ENCODE measurements at places on chromosomes 5 and 9.

GRCh38 chr5:14129123-14129522, 14.0 kb upstream of the TRIO start:
- DNase-seq: no peak

- DNase-seq: no peak
Observed at GRCh38 chr5:96730586-96730985, 68.4 kb downstream of the CAST start.

GRCh38 chr5:129902816-129903215, 1.4 kb upstream of the CHSY3 start:
- no peak for DNase-seq

DNA sequence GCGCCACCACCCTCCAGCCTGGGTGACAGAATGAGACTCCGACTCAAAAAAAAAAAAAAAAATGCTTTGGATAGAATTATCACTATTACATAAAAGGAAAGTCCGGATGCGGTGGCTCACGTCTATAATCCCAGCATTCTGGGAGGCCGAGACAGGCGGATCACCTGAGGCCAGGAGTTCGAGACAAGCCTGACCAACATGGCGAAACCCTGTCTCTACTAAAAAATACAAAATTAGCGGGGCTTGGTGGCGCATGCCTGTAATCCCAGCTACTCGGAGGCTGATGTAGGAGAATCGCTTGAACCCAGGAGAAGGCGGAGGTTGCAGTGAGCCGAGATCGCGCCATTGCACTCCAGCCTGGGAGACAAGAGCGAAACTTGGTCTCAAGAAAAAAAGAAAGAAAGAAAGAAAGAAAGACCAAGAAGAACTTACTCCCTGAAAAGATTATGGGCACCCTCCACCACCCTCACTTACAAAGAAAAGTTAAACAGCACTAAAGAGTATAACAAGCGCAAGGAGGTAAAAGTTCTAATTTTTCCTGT, 17.8 kb downstream of the CDKN2A start:
- no peak for DNase-seq

- DNase-seq: no peak
Observed at GRCh38 chr5:27472000-27472763, 433.8 kb upstream of the CDH9 start.

DNA sequence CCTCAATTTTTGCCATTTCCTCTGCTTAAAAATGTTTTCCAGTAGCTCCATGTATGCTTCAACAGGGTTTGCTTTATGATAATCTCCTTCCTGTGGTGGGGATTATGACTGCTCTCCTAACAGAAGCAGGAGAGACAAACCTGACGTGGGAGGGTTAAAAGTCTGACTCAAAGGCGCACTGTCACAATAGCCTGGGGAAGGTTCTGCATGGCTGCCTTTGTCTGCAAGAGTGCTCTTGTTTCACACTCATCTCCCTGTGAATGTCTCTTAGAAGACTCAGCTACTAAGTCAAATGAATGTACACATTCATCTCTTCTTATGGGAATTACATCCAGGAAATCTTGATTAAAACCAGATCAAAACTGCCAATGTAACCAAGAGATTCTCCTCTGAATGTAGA, 90.9 kb upstream of the MTAP start:
- no peak for DNase-seq

GRCh38 chr5:39616131-39616530, 191.4 kb upstream of the DAB2 start:
- no peak for DNase-seq

GRCh38 chr9:27183701-27184100, 74.7 kb downstream of the TEK start:
- no peak for DNase-seq

GRCh38 chr5:176355400-176356178, 6.0 kb downstream of the KIAA1191 start:
- DNase-seq: no peak

- DNase-seq: no peak
Observed at GRCh38 chr5:31990701-31991110, 183.4 kb downstream of the GOLPH3 start.

GRCh38 chr5:30804739-30805505, 388.6 kb upstream of the CDH6 start:
- DNase-seq: no peak

GRCh38 chr5:74382123-74382855, 258.2 kb downstream of the ENC1 start:
- DNase-seq: no peak

DNA sequence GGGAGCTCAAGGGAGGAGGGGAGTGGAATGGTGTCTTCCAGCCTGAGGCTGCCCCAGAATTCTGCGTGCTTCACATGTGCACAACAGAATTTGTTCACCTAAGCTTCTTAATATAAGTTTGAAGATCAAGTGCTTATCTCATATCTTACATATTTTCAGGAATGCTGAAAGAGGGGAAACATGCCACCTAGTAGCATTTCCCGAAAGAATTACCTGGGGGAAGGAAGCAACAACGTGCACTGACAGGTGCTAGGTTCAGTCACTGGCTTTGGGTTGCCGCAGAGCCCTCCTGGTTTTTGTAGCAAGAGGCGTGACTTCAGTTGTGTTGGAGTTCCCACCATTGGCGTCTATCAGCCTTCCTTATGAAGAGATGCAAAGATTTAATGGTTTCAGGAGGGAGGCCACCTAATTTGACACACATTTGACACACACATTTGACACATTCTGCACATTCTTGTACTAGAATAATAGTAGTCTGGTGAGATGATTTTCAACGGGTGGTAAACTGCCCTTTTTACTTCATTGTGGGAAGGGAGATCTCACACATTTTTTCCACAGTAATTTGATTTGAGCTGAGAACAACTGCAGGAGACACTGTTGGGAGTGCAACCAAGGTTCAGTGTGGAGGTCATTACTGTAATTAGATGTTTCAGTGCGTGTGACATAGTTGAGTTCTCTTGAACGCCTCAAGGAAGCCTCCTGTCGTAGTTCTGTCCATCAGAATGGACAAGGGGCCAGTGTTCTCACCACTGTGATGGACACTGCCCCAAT, 481.3 kb downstream of the CCDC171 start:
- DNase-seq: no peak

DNA sequence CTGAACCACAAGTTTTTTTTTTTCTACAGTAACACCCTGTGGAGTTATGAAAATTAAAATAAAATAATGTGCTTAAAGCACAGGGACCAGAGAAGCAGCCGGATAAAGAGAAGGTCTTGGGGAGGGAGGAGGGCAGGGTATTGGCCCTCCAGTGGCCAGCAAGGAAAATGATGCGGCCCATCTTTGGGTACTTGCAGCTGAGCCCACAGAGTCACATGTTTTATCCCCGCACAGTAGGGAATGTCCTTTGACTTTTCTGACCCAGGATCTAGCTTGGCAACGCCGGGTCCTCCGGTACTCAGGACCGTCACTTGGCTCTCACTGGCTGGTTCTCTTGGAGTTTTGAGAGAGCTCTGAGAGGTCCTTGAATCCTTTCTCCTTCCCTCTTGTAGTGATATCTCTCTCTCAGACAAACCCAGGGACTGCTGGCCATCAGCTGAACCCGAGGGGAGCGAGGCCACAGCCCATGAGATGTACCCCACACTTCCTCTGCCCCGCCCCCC, 35.3 kb upstream of the HSPA9 start:
- DNase-seq: no peak

DNA sequence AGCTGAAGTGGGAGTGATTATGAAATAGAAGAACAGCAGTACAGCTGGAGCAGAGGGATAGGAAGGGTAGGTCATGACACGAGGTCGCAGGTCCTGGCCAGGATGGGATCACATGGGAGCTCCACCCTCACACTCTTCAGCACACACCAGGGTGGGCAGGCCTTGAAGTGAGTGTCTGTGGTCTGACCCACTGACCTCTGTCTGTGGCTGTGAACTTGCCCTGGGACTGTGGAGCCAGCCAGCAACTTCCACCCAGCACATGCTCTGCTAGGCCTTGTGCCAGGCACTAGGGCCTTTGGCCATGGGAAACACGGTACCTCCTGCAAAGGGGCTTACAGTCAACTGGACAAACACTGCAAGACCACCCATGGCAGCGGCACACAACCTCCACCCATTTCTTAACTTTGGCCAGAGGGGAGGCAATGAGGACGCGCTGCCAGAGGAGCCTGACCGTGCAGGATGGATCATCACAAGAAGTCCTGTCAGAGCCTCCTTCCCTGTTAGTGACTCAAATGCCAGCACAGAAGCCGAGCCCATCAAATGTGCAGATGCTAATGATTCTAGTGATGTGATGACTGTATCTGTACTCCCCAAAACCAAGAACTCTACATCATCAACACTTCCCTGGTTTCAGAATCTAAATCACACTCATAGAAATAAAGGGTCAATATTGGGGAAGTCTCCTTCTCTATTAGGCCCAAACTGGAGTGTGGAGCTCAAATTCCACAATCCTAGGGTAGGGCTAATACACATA, 113.6 kb downstream of the DPYSL3 start:
- DNase-seq: no peak

GRCh38 chr9:83403527-83404238, 134.5 kb downstream of the FRMD3 start:
- no peak for DNase-seq

DNA sequence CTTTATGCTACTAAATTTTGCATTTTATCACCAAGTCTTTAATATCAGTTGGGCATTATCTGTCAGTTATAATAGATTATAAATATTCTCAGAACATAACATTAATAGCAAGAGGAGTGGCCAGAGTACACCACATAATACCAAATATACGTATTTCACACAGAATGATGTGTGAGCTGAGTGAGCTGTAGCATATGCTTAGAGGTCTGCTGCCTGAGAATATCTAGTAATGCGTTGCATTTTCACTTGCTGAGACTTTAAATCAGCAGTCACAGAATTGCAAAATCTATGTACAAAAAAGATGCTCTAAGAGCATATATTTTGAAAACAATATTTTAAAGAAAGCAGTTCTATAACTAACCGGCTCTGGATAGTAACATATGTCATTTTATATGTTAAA, 921.1 kb upstream of the EDIL3 start:
- DNase-seq: no peak

- DNase-seq: no peak
Observed at GRCh38 chr5:14674983-14675854, 10.7 kb downstream of the OTULIN start.

DNA sequence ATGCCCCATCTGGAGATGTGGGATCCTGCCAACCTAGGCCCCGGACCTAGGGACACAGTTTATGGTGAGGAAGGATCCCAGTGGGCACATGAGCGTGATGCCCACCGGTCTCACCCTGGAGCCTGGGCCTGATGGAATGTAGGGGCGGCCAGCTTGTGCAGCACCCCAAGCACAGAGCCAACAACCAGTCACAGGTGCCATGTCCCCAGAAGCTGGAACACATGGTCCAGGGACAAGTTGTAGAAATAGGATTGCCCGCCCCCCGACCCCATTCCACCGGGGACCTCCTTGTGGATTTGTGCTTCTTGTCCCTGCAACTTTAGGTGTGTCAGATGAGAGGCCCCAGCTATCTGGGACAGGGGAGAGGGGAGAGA, 48.9 kb downstream of the C9orf50 start:
- no peak for DNase-seq

- no peak for DNase-seq
Observed at GRCh38 chr9:642014-642413, 199.5 kb upstream of the DMRT1 start.

GRCh38 chr5:75051217-75051751, 1.1 kb downstream of the GCNT4 start:
- DNase-seq: no peak

- no peak for DNase-seq
Observed at GRCh38 chr5:143506836-143507552, 103.5 kb upstream of the NR3C1 start.

- DNase-seq: no peak
Observed at GRCh38 chr9:16653491-16654399, 216.7 kb downstream of the BNC2 start.

DNA sequence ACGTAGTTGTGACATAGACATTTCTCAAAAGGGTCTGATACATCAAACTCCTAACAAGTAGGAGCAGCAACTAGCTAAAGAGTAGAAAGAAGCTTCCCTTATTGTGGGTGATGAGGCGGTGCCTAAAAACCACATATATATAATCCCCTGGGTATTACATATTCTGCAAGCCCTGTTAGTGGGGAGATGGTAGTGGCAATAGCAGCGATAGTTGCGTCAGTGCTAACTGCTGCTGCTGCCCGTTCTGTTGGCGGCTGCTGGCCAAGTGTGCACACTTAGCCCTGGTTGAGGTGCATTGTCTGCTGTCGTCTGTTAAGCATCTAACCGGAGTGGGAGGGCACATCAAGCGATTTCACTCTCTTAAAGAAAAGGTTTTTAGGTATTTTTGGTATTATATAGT, 35.8 kb downstream of the VLDLR start:
- no peak for DNase-seq

GRCh38 chr5:2747363-2748162, 3.9 kb downstream of the IRX2 start:
- no peak for DNase-seq

- no peak for DNase-seq
Observed at GRCh38 chr5:179893076-179893957, 14.4 kb downstream of the TBC1D9B start.

DNA sequence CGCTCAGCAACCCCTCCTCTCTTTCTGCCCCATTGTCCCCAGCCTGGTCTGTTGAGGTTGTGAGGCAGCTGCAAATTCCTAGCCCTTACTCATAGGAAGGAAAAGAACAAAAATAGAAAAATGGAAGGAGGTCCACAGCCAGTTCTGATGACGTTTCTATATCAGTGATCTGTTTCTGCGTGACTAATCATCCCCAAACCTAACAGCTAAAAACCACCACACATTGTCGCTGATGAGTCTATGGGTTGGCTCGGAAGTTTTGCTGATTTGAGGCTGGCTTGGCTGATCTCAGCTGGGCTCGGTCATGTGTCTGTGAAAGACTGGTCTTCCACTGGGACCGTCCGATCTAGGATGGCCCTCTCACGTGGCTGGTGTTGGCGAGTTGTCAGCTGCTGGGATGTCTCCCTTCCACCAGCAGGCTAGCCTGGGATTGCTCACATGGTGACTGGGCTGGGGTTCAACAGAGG, 200.6 kb upstream of the ZNF618 start:
- DNase-seq: no peak

DNA sequence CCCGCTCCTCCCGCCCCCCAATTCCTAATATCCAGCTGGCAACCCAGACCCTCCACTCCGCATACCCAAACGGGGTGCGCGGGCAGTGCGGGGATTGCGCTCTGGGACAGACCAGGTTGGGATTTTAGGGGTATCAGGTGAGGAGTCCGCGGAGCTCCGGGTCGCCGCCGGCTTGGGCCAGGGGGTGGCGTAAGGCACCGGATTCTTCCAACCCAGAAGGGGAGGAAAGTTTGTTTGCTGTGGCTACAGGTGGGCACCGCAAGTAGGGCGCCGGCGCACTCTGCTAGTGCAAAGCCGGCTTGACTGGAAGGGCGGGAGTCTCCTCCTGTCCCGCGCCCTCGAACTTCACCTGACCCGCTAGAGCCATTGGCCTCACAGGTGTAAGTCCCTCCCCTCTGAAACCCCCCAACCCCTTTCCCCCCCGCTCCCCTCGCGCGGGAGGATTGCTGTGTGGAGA, 709 bp downstream of the IQGAP2 start:
- DNase-seq: no peak

DNA sequence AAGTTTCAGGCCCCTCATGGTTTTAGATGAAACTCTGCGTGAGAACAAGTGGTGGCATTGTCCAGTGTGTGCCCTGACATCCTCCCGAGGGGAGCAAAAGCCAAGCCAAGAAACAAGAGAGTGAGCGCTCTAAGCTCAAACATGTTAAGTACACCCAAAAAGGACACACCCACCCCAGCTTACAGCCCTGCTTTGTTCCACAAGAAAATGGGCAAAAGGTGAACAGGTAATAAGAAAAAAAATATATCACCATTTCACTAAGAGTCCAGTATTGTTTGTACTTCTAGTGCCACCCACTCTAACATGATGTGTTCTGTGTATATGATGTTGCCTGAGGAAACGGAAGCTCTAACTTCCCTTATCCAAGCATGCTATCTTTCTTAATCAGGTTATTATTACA, 278.2 kb downstream of the SLIT3 start:
- no peak for DNase-seq
